NCI-H69 (cell line): ENCODE measurements at places on chromosomes 5 and 9.

- peak; percentile 74 for DNase-seq
These were observed 180.9 kb downstream of the ZNF462 start for GRCh38 chr9:107043886-107044285.

- DNase-seq, result no peak
These were observed 41.8 kb downstream of the ARHGAP26 start for GRCh38 chr5:142811866-142812557.

DNA sequence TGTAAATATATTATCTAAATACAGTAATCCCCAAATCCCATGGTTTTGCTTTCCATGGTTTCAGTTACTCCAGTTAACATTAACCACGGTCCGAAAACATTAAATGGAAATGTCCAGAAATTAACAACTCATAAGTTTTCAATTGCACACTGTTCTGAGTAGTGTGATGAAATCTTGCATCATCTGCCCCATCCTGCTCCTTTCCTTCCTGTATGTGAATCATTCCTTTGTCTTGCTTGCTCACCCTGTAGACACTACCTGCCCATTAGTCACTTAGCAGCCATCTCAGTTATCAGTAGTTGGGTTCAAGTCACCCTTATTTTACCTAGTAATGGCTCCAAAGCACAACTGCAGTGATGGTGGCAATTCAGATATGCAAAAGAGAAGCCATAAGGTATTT is 1568.5 kb upstream of the WWC1 start:
- peak; percentile 13 for DNase-seq

DNA sequence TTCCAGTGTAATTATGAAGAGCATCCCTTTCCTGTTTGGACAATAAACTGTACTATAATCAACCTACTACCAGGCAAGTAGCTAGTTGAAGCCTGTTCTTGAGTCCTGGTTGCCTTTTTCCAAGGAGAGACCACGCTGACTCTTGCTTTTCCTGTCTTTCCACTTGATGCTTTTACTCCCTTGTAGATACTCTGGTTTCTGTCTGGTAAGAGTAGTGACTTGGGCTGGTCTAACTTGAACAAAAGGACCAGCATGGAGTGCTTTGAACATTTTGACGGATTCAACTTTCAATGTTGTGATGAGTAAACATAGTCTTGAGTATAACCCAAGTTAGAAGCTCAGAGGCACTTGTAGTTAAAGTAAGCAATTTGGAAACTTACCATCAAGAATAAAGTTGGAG is 464.3 kb downstream of the GADD45G start:
- no peak for DNase-seq

GRCh38 chr5:148732692-148733091 is 78.4 kb upstream of the HTR4 start:
- peak; percentile 66 for DNase-seq

- DNase-seq, result no peak
These were observed 145.6 kb downstream of the PPP2R2B start for GRCh38 chr5:146732962-146733361.

DNA sequence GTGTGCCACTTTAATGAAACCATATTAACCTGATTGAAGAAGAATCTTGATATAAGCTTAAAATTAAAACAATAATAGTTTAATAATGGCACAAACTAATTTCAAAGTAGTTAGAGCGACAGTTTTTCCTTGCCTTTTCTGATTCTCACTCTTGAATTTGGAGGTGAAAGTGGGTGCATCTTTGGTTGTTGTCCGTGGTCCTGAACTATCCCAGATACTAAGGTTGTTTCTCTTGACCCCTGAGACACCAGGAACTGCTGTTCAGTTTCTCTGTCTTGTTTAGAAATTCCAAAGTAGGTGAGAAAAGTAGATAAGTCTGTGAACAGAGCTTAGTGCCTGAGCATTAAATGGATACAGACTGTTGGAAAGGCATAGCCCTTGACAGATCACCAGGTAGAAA is 274.7 kb downstream of the FBXL7 start:
- DNase-seq, result no peak

DNA sequence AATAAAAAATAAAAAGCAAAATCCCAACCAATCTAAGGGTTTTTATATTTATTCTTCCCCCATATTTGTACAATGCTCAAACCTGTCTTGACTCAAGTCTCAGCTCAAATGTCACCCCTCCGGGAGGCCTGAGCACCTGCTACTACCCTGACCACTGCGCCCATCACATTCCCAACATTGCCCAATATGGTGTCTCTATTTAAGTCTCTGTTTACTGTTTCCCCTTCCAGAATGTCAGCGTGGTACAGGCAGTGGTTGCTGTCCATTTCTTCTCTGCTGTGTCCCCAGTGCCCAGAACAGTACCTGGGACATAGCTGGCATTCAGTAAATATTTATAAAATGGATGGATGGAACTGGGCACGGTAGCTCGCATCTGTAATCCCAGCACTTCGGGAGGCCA is 47.3 kb upstream of the PRRC2B start:
- DNase-seq, result no peak

DNA sequence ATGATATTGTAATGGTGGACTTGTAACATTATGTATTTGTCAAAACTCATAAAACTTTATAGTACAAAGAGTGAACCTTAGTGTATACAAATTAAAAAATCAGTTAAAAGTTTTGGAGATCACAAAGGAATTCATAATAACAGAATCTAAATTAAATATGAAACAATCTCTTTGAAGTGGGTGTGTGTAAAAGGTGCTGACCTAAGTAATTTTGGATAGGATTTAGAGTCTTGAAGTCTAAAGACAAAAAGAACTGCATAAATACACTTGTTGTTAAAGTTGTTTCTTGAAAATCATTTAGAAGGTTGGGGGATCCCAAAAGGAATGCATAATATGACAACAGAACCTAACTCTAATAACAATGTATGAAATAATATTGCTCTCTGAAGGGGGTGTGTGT is 295.5 kb downstream of the PRR16 start:
- no peak for DNase-seq

GRCh38 chr5:114658194-114658593 is 296.3 kb downstream of the KCNN2 start:
- DNase-seq, result no peak

DNA sequence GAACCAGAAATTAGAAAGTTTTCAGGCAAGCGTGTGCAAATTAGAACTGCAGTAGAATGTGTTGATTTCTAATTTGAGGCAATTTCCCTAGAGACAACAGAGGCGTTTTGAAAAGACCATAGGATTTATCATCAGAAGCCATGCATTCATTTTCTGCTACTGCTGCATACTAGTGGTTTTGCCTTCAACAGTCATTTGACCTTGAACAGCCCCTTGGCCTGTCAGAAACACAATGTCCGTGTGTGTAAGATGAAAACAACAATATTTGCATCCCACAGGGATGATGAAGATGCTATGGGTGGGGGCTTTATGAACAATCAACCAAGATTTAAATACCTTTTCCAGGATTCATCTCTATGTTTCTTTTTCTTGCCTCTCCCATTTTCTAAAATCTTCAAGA is 73.7 kb downstream of the PDE4D start:
- no peak for DNase-seq

DNA sequence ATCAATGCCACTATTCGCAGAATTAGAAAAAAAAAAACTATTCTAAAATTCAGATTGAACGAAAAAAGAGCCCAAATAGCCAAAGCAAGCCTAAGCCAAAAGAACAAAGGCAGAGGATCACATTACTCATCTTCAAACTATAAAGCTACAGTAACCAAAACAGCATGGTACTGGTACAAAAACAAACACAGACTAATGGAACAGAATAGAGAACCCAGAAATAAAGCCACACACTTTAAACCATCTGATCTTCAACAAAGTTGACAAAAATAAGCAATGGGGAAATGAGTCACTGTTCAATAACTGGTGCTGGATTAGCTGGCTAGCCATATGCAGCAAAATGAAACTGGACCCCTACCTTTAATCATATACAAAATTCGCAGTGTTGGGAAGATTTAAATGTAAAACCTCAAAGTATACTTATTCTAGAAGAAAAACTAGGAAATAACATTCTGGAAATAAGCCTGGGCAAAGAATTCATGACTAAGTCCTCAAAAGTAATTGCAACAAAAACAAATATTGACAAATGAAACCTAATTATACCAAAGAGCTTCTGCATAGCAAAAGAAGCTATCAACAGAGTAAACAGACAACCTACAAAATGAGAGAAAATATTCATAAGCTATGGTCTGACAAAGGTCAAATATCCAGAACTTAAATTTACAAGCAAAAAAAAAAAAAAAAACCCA is 153.7 kb downstream of the NDUFS4 start:
- DNase-seq, result peak; percentile 27

DNA sequence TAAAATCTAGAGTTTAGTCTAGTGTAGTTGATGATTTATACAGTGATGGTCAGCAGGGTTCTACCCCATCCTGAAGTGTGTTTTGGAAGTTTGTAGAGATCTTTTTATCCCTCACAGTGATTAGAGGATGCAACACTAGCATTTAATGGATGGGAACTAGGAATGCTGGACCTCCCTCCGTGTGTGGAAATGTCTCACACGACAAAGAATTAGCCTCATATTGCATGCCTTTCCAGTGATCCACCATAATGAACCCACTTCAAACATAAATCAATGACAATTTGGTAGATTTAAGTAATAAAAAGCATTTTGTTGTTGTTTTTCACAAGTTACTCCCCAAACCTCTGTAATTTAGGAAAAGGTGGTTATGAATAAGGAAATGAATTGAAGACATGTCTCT is 82.5 kb upstream of the LMNB1 start:
- peak; percentile 71 for DNase-seq

DNA sequence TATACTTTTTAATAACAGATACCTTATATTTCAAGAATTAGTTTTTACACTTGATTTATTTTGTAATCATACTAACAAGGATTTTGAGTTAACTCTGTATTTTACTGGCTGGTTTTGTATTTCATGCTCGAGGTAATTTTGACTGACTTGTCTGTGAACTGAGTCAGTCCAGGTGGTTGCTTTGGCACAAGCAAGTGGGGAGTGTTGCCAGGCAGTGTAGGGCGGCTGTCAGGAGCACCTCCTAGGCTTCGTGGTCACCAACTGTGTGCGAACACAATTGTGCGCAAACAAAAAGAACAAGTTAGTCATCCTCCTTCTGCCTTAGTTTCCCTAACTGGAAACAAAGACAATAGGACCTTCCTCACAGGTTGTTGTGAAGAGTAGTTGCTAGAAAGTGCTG is 286.3 kb downstream of the ADGRV1 start:
- DNase-seq, result no peak

GRCh38 chr5:27701931-27702903 is 663.8 kb upstream of the CDH9 start:
- DNase-seq, result peak; percentile 39

DNA sequence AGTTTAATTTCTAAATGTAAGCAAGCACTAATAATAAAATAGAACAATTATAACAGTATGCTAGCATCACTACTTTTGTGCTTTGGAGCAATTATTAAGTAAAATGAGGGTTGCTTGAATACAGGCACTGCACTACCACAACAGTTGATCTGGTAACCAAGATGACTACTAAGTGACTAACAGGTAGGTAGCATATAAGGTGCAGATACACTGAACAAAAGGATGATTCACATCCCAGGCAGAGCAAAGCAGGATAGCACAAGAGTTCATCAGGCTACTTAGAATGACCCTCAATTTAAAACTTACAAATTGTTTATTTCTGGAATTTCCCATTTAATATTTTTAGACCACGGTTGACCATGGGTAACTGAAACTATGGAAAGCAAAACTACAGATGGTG is 48.0 kb upstream of the RGS7BP start:
- no peak for DNase-seq

- no peak for DNase-seq
These were observed 67.6 kb downstream of the ANKRD33B start for GRCh38 chr5:10631316-10631996.

- DNase-seq, result peak; percentile 49
These were observed 17.9 kb upstream of the POC5 start for GRCh38 chr5:75734913-75735789.

GRCh38 chr9:105344283-105344682 is 99.8 kb downstream of the SLC44A1 start:
- DNase-seq, result no peak

DNA sequence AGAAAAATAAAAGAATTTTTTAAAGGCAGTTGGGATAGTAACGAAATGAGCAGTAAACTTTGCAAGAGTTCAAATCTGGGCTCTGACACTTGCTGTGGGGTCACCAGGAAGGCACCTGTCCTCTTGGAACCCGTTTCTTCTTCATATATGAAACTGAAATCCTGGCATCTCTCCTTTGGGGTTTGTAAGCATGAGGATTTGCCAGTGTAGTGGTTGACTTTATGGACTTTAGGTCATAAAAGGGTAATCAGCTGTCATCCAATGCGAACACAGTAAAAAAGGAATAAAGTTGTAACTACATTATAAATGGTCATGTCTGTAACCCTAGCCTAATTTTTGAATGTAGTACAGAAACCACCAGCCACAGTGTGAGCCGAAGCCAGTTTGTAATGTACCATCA is 1.3 kb downstream of the RAB14 start:
- DNase-seq, result no peak

GRCh38 chr5:52481201-52481600 is 306.5 kb upstream of the ITGA1 start:
- DNase-seq, result no peak

- no peak for DNase-seq
These were observed 119.4 kb downstream of the PDE8B start for GRCh38 chr5:77329664-77330430.

GRCh38 chr5:119451561-119451960 is 736 bp upstream of the HSD17B4 start:
- no peak for DNase-seq

DNA sequence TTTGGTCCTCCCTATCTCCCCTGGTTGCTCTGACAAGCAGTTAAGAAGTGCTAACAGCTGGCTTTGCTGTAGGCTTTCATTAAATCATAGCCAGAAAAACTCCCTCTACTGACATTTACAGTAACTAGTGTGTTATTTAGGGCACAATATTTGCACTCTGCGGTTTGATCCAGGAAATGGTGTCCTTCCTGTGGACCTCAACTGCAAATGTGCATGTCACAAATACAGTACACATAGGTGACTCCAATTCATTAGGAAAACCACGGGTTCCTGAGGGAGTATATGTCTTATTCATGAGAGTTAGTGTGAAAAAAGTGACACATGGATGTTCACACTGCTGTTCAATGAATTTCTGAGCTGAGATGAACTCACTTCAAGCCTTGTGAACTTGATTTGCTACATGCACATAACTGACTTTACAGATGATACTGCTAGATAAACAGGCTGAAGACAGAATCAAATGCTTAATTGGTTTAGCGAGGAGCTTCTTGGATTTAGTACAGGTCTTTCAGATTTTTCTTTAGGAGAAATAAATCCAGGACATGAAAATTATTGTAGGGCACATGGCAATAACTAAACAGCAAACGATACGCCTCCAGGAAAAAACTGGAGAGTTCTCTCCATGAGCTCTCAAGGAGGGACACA is 281.5 kb downstream of the EFNA5 start:
- DNase-seq, result peak; percentile 94
